ENCODE measurements at places on chromosomes 11 and 22.

GRCh38 chr11:76661306-76661751, 9.2 kb downstream of the LRRC32 start:
- no peak for DNase-seq

GRCh38 chr11:102196351-102196750, 86.1 kb downstream of the YAP1 start:
- no peak for DNase-seq

GRCh38 chr11:106127604-106128003, 50.1 kb downstream of the AASDHPPT start:
- no peak for DNase-seq

GRCh38 chr11:109590782-109591181, 168.8 kb downstream of the C11orf87 start:
- no peak for DNase-seq

DNA sequence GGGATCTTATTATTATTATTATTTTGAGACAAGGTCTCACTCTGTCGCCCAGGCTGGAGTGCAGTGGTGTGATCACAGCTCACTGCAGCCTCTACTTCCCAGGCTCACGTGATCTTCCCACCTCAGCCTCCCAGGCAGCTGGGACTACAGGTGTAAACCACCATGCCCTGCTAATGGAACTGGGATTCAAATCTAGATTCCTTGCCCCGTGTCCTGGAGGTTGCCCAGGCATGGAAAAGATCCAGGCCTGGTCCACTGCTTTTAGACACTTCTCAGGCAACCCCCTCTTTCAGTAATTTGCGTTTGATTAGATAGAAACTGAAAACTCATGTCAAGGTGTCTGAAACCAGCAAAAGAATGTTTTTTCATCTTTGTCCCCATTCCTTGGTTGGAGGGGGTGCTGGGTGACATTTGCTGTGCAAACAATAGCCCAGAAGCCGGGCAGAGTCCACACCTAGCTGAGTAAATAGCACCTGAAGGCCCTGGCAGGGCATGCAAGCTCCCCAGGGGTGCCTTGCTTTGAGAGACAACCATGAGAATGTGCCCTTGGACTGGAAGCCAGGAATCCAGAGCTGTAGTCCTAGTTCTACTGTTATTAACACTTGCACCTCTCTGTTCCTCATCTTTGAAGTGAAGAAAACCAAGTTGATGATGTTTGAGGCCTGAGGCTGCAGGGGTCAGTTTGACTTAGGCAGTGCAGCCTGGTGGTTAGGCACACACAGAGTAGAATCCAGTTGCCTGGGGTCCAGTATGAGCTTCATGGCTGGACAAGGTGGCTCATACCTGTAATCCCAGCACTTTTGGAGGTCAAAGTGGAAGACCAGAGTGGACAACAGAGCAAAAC, 19.1 kb upstream of the XBP1 start:
- no peak for DNase-seq

GRCh38 chr11:72736452-72737069, 15.6 kb downstream of the ARAP1 start:
- DNase-seq, result peak; percentile 76

DNA sequence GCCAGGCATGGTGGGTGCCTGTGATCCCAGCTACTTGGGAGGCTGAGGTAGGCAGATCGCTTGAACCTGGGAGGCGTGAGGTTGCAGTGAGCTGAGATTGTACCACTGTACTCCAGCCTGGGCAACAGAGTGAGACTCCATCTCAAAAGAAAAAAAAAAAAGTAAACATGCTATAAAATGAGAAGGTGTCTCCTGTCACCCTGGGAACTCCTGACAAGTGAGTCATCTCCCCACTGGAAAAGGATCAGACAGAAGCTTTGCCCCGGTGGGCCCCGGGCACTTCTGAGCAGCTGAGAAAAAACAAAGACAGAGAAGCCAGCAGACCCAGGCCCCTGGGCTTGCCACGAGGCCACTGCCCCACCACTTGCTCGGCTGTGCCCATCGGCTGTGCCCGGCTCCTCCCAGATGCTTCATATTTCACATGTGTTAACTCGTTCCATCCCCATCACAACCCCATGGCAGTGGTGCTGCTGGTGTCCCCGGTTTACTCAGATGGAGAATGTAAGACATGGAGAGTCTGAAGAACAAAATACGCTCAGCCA, 22.3 kb downstream of the TTLL1 start:
- no peak for DNase-seq

GRCh38 chr11:13908535-13908934, 54.0 kb upstream of the SPON1 start:
- DNase-seq, result no peak

GRCh38 chr11:8020244-8020597, 33.1 kb downstream of the EIF3F start:
- DNase-seq, result no peak

GRCh38 chr11:83813296-83813695, 527.1 kb upstream of the CCDC90B start:
- no peak for DNase-seq

DNA sequence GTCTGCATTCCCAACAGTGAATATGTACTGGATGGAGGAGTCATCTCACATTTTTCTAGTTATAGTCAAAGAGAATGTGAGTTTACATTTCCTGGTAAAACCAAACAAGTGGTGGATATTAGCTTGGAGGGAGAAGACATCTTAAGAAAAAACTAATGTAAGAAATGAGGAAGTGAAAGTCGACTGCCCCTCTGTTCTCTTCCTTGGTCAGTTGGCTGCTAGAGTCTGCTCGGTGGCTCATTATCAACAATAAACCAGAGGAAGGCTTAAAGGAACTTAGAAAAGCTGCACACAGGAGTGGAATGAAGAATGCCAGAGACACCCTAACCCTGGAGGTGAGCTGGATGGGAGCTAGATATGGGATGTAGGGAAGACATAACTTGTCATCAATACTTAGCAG, 5.8 kb downstream of the SLC22A9 start:
- no peak for DNase-seq

- DNase-seq, result no peak
Measured at GRCh38 chr22:43802897-43803495, 9.1 kb downstream of the EFCAB6 start.

DNA sequence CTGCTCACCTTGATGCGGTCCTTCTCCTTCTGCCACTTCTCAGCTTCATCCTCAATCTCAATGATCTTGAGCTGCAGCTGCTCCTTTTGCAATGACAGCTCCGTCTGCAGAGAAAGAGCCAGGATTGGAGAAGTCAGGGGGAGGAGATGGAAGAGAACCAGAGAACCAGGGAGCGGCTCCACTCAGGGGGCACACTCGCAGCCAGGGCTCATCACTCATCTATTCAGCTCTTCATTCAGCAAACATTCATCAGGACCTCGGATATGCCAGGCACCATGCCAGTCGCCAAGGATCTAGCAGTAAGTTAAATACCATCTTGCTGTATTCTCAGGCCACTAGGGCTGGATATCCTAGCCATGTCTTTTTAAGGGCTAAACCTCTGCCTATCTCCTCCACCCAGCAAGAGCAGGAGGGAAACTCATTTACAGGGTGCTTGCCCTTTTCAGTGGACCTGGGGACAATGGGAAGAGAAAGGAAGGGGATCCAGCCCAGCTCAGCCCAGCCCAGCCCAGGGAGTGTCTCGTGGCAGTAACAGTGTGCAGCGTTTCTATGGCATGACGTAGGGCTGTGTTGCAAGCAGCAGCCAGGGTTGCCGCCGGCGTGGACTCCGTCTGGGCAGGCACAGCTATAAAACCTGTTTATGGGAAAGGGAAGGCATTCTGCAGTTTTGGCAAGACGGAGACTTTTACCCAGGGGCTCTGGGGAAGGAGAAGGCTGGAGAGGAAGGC, 9.4 kb downstream of the TRIM29 start:
- no peak for DNase-seq

- no peak for DNase-seq
Measured at GRCh38 chr11:115342142-115342541, 162.1 kb downstream of the CADM1 start.

- DNase-seq, result peak; percentile 65
Measured at GRCh38 chr11:5831196-5831829, 10.4 kb downstream of the OR52E6 start.

- DNase-seq, result no peak
Measured at GRCh38 chr22:31286360-31287255, 5.7 kb downstream of the PIK3IP1 start.

- no peak for DNase-seq
Measured at GRCh38 chr22:28589102-28589750, 90.4 kb downstream of the TTC28 start.

DNA sequence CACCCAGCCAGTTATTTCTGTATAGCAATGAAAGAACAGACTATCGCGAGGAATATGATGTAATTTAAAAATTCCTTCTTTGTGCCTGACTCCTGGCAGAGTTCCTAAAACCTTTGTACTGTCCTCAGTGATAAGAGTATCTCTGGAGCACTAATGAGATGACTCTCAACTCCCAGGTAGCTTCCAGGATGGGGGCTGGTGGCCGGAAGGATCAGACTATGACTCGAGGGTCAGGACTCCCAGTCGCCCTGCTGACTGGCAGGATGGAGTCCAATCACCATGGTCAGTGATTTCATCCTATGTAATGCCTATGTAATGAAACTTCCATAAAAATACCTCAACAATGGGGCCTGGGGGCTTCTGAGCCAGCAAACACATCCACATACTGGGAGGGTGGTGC, 135.1 kb downstream of the SHANK2 start:
- DNase-seq, result peak; percentile 30

DNA sequence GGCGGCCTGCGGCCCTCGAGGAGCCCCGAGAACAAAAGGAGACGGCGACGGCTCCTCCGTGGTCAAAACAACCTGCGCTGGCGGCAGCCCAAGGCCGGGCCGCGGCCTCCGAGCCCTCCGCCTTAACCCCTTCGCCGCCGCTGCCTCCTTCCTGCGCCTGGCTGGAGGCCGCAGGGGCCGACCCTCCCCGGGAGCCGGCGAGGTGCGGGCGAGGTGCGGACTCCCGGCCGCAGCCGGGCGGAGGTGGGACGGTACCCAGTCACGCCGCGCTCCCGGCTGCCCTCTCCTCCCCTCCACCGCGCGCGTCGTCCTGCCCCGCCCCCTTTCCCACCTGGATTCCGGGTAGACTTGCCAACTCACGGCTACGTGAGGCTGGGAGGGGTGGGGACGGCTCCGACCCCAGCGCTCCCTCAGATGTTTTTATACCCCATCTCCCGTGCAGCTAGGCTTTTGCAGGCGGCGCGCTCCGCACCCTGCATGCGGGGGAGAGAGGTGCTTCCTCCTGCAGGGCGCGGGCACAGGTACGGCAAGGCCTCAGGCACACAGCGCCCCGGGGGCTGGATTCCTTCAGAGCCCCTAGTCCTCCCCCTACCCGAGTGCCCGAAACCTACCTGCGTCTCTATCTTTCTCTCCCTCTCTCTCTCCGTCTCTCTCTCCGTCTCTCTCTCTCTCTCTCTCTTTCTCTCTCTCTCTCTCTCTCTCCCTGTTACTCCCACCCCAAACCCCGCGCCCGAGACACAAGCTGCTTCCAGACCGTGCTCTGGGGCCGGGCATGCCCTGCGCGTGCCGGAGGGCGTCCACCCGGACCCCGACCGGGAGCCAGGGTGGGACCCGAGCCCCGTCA, 2.0 kb downstream of the PDGFB start:
- DNase-seq, result peak; percentile 68

GRCh38 chr11:445765-446588, 4.1 kb upstream of the PTDSS2 start:
- no peak for DNase-seq

DNA sequence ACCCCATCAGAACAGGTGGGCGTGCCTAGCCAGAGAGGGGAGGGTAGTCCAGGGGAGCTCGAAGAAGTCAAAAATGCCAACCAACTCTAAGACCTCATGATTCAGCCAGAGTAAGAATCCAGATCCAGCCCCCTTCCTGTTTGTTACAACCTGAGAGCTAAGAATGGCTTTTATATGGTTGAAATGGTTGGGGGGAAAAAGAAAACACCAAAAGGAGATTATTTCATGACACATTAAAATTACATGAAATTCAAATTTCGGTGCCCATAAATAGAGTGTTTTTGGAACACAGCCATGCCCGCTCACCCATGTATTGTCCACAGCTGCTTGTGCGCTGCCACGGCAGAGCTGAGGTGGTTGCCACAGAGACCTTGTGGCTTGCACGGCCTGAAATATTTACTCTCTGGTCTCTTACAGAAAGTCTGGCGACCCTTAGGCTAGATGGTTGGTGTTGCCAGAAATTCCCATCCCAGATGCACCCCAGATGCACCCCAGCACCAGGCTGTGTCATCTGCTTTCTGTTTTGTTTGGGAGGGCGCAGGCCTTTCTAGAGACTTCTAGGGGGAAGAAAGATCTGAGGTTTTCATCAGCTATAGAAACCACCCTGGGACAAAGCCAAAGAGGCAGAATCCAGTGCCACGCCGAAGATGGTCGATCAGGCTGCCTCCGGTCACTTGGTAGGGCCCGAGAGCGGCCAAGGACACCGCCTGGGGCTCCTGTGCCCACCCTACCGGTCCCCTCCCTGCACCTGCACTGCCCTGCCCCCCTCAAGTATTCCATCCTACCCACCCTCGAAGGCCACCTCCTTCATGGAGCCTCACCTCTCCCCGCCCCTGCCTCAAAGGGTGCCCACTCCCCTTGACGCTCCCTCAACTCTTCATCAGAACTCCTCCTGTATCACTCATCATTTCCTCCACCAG, 80.2 kb downstream of the DSCAML1 start:
- DNase-seq, result no peak

DNA sequence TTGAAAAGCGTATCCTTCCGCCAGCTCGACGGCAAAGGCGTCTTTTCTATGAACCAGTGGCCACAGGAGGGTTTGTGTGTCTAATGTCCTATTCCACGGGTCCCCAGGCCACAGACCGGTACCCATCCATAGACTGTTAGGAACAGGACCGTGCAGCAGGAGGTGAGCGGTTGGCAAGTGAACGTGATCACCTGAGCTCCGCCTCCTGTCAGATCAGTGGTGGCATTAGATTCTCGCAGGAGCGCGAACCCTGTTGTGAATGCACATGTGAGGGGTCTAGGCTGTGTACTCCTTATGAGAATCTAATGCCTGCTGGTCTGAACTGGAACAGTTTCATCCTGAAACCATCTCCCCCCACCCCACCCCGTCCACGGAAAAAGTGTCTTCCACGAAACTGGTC, 62.7 kb upstream of the KCNQ1OT1 start:
- no peak for DNase-seq

DNA sequence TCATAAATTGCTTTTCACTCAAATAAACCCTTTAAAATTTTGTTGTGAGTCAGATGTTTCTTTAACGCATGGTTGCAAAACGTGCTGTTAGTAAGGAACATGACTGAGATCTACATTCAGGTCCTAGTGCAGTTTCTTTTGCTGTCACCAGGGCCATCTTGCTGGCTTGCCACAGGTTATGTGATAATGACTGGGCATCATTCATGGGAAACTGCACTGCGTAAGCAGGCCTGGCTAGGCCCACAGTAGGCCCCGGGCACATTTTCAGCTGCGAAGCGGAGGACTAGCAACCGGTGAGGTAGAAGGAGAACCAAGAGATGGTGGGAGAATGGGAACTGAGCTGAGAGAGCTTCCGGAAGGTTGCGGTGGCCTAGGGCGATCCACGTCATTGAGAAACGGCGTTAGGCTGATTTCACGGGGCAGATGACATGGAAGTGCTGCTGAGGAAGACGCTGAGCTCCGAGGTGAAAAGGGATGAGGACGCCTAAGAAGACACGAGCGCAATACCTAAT, 3.2 kb upstream of the KLHDC7B start:
- no peak for DNase-seq

DNA sequence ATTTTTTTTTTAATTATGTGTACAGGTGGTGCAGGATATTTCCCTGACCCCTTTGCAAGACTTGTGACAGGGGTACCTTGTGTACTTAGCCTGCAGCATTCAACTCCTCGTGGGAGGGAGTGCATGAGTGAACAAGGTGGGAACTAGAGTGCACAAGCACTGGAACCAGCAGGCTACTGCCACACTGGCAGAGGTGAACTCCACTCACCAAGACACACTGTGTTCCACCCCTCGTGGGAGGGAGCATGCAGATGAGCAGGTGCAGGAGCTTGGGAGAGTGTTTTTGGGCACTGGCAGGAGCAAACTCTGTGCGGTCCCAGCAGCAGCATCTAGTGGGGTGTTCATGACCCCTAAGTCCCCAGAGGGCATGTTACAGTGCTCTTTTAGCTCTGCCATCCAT, 282.7 kb upstream of the PLET1 start:
- DNase-seq, result no peak

Data from mesendoderm (in vitro differentiated cells).